Stimulated activated CD4-positive, alpha-beta T cell treated with anti-CD3 and anti-CD28 coated beads, Interleukin-1b, Interleukin-23, amount 100 ng/mL, for 4 hours (primary cell): ENCODE measurements at places on chromosomes 3 and 15.

DNA sequence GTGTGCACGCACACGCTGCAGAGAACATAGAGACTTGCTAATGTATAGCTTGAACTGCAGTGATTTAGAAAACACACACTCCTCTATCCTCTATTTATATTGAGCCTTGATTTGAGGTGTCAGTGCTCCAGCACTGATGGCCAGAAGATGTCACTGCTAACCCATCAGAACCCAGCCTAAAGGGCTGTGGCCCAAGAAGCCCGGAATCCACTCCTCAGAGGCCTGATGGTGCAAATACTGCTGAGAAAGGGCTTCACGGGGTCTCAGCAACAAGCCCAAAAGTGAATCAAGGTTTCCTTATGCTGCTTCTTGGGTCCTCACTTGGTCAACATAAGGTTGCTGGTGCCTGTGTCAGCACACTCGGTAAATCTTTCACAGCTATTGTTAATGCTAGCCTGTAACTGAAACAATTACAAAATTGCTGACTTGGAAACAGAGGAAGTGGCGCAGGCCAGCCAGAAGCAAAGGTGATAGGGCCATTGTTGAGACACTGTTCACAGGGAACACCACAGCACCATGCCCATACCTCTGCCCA lies 60.3 kb downstream of the HEG1 start:
- DNase-seq = no peak

- DNase-seq = peak; percentile 86
Observed at GRCh38 chr3:9362731-9363530, at the start of gene THUMPD3. Gene THUMPD3 (plus strand): TSS chr3:9363054. CDS start chr3:9365069, 2,015 bp downstream.

DNA sequence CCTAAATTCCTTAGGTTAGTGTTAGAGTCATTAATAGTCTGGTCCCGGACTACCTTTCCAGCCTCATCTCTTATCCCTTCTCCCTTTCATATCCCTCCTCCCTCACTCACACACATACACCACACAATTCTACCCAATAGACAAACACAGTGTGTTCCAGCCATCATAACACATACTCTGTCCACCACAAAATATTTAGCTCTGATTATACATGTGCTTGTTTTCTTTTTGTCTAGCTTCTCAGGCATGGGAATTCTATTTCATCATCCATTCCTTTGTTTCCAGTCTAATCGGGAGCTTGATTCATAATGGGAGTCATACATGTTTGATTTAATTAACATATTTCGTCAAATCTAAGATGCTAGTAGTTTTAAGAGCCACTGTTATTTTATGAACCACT lies 161.8 kb upstream of the BFSP2 start:
- no peak for DNase-seq

- no peak for DNase-seq
Observed at GRCh38 chr15:96393209-96393513, 62.7 kb downstream of the NR2F2 start.

GRCh38 chr3:12512534-12513118 lies 28.3 kb downstream of the TSEN2 start:
- DNase-seq = no peak

- DNase-seq = no peak
Observed at GRCh38 chr3:139586420-139587017, 47.0 kb upstream of the RBP1 start.

- no peak for DNase-seq
Observed at GRCh38 chr3:139933766-139934165, 1.2 kb upstream of the CLSTN2 start.

GRCh38 chr15:69574506-69574905 lies 121.9 kb downstream of the RPLP1 start:
- no peak for DNase-seq

DNA sequence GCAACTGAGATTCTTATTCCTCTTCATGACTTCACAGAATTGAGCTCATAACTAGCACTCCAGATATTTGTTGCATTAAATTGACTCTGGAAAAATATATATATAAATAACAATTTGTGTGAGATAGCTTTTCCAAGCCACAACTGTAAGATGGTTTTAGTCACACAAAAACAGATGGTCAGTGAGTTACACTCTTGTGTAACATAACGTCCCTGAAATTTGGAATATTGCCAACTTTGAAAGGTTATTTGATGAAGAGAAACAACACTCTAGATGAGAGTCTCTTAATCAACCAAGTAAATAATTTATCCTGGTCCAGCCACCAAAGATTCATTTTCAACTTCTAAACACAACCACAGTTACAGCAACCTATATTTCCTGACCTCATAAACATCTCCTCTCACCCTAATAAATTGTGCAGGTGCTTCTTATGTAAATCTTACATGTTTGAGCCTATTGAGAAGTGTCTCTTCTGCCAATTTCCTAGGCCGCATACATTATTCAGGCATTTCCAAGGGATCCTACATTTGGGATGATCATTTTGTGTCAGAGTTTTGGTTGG lies 84.9 kb upstream of the ACP3 start:
- DNase-seq = no peak

DNA sequence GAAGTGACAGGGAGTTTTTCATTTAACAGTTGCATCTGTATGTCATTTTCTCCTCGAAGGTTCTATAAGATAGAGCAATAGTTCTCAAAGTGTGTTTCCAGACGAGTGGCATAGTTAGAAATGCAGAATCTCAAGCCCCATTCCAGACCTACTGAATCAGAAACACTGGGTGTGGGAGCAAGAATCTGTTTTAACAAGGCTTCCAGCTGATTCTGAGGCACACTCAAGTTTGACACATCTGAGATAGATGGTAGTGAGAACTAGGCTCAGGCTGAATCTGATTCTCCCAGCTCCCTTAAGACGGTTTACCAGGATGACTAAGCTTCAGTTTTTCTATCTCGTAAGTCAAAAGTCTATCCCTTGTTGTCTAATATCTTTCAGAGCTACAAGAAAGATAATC lies 159.8 kb upstream of the NUDT16 start:
- no peak for DNase-seq

DNA sequence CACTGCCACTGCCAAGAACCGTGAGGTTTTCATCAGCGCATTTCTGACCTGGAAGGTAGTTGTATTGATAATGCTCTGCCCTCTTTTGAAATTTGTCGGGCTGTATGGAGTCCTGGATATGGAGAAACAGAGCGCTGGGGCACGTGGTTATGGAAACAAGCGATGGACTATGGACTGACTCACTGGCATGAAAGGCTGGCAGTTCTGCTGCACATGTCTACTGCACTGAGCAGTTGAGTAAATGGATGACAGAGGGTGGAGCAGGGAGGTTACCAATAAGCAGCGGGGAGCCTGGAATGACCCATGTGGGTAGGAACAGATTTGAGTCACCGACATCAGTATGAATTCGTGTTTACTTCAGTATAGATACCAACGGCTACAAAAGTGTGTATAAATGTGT lies 429.5 kb downstream of the OCA2 start:
- no peak for DNase-seq

DNA sequence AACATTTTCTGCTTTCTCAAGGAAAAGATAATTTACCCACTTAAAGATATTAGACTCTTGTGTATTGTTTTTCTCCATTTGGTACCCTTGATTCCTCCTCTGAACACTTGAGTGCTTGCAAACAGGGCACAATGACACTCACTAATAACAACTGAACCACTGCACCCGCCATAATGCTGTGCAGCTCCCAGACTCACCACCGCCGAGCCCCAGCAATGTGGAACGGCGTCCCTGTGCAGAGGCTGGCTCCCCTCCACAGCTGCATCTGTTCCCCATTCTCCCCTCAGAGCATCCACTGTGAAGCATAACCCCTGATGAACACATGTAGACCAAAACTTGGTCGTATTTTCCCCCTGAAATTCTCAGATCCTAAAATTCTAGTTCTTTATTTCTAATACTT lies 276.2 kb upstream of the PLSCR5 start:
- no peak for DNase-seq

GRCh38 chr15:86229936-86230335 lies 150.3 kb downstream of the AGBL1 start:
- DNase-seq = no peak

GRCh38 chr15:98823012-98823458 lies 174.7 kb downstream of the IGF1R start:
- no peak for DNase-seq

DNA sequence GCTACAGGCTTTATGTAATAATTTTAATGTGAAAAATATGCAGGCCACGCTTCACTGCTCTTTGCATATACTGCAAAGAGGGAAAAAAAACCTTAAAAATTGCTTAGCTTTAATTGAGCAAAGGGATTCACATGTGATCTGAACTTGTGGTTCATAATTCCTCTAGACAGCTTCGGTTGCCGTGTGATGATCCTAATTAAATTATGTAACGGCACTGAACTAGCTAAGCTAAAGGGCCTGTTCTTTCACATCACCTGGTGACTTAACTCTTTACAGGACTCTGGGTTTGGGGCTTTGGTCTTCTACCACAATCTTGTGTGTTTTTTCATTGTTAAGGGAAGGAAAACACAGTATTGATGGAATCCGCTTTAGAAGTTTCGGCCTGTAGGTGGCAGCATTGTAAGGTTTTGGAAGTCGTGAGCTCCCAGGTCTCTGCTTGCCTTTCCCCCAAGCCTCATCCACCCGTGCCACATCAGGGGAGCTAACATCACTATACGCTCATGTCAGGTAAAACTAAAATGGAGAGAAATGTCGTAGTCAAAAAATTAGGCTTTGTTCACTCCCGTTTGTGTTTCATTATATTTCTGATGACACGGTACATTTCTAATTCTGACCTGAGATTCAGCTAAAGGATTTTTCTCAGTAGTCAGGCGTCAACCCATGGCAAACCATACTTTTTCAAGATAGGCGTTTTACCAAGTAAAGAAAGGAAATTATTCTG lies 205.6 kb upstream of the DPH6 start:
- peak; percentile 9 for DNase-seq

GRCh38 chr15:38530113-38530512 lies 34.5 kb downstream of the RASGRP1 start:
- no peak for DNase-seq

GRCh38 chr3:115402651-115403050 lies 220.7 kb upstream of the GAP43 start:
- no peak for DNase-seq

DNA sequence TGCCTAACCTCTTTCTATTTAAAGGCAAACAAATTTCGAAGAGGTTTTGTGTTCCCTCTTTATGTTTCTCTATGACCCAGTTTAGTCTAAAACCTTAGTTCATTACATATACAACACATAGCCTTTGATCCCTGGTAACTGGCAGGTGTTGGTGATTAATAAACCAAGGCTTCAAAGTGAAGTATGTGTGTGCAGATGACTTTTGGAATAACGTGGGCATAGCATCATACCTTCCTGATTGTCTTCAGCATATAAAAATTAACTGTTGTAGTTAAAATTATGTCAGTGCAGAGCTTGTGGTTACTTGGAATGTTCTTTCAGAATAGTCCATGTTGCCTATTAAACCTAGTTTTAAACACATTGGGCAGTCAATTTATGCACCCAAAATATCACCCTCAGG lies 608.3 kb downstream of the ROBO2 start:
- no peak for DNase-seq

DNA sequence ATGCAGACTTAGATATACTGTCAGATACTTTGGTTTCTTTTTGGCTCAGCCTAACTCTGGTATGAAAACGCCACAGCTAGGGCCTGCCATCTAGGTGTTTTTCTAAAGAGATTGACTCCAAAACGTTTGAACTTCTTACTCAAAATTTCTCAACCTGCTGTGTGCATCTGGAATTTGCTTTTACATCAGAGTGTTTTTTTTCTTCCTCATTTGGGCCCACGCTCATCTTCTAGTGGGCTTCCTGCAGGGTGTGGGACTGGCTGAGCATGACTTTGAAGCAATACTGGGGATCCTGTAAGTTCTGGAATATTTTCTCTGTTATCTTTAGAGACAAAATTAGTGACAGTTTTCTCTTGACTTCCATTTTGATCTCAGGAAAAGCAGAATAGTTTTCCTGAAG lies 117.8 kb downstream of the NR1D2 start:
- no peak for DNase-seq

DNA sequence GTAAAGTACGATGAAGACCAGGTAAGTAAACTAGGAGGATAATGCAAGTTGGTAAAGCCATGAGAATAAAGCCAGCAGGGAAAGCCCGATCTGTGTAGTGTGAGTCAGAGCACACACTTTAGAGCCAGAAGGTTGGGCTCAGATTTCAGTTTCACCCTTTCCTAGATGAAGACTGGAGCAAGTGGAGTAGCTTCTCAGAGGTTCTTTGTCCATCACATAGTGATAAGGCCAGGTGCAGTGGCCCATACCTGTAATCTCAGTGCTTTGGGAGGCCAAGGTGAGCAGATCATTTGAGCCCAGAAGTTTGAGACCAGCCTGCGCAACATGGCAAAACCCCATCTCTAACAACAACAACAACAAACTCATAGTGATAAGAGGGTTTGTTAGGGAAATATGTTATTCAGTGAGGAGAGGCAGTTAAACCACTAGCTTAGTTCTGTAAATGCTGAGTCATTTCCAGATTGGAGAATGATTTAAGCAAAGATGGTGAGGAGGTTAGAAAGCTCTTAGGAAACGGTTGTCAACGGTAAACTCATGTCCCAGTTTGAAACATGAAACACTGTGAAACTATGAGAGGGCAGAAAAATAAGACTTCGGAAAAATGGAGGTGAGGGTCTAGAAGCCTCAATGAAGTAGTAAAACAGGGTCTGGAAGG lies 39.0 kb downstream of the IL12A start:
- DNase-seq = no peak
